Heart left ventricle (tissue), 16 donors: ENCODE measurements at places on chromosomes 7 and 10. TPM values are rescaled to one million over a fixed set of nuclear protein-coding genes. Genes with fewer than 3 reads are reported as not detected.

C10orf143 gene
- polyA plus RNA-seq = 3.7 TPM

KLF14 gene
- polyA plus RNA-seq = 0.15 TPM

NRAP gene
- 301 TPM for polyA plus RNA-seq

SEMA4G gene
- 0.88 TPM for polyA plus RNA-seq

GAD2 gene
- polyA plus RNA-seq = not detected

GRCh38 chr10:109126016-109126415 lies 797.3 kb downstream of the XPNPEP1 start:
- DNase-seq = no peak

- peak; percentile 74 for DNase-seq
Observed at GRCh38 chr10:103712898-103713498, 142.4 kb downstream of the SH3PXD2A start.

- no peak for DNase-seq
Observed at GRCh38 chr7:89681448-89681847, 472.8 kb upstream of the STEAP1 start.

DNA sequence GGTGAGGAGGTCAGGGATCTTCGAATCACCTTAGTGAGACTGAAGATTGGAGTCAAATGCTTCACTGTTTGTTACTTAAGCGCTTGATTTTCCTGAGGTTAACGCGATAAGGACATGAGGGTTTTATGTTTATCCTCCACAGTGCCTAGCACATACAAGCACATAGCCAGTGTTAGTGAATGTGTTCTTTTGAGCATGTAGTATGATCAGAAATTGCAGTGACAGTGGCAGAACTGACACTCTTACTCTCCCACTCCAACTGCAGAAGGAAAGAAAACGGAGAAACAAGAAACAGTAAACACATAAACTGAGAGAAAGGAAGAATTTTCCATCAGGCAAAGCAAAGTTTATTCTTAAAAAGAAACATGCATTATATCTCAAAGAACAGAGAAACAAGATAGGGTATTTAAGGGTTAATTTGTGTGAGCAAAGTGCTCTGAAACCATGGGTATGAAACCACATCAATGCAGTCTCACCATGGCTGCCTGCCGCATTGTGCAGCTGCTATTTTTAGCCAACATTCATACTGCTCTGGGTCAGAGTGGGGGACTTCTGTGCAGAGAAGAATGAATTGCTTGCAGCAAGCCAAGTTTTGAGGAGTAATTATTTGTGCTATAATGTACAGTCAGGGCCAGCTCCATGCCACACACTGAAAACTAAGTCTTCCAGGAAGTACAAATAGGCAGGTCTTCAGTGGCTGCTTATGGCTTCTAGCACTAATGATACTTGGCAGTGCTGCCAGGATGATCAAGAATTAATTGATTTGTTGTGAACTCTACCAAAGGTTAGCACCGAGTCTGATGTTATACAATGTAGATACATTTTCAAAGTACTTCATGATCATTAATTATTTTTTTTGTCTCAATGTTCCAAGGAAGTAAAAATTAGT lies 152.0 kb downstream of the MACC1 start:
- no peak for DNase-seq

GRCh38 chr10:35211390-35211789 lies 84.7 kb downstream of the CREM start:
- DNase-seq = no peak

- DNase-seq = no peak
Observed at GRCh38 chr7:29394321-29394720, 169.3 kb upstream of the PRR15 start.

DNA sequence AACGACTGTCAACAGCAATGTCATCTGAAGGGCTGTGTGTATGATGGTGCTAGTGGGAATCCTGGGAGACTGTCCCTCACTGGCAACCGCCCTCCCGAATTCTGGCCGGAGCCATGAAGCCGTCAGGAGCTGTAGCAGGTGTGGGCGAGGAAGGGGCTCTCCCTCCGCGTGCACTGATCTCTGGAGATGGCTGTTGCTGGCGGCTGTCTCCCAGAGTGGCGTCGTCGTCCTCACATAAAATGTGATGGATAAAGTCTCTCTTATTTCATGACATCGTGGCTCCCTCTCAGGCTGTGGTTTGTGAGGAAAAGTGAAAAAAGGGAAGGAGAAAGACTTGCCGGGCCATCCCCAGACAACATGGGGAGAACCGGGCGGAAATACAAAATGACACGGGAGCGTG lies 216.5 kb downstream of the DNAJB6 start:
- no peak for DNase-seq

DNA sequence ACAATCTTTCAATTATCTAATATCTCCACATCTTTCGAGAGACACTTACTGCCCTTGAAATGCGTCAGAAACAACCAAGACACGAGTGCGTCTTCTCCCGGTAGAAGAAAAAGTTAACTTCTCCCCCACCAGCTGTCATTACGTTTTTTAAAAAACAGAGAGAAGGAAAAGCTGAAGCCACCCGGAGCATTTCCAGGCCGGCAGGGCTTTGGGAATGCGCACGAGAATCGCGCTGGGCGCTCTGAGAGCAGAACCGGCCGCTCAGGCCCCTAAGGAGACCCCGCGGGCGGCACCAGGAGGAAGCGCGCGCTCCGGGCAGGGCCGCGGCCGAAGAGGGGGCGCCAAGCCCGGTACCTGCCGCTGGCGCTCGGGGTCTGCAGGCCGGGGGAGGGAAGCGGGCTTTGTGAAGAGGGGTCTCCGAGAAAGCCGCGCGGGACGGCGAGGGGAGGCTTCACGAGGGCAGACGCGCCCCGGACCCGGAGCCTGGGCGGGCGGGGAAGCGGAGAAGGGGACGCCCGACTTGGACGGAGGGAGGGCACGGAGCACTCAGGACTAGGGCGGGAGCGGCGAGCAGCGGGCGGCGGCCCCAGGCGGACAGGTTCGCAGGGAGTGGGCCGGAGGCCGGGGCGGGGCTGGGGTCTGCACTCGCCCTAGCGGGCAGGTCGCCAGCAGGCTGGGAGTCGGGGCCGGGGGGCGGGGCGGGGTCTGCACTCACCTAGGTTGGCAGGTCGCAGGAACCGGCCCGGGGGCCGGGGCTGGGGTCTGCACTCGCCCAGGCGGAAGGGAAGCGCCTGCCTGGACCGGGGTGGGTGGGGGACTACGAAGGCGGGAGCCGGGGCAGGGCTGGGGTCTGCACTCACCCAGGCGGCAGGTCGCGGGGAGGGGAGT lies 932 bp downstream of the ESYT2 start:
- DNase-seq = peak; percentile 61

- no peak for DNase-seq
Observed at GRCh38 chr7:105786520-105787470, 89.6 kb downstream of the ATXN7L1 start.

GRCh38 chr7:33900501-33900900 lies 4.8 kb upstream of the BMPER start:
- DNase-seq = no peak

- DNase-seq = no peak
Observed at GRCh38 chr10:77578583-77579227, 58.9 kb downstream of the KCNMA1 start.

DNA sequence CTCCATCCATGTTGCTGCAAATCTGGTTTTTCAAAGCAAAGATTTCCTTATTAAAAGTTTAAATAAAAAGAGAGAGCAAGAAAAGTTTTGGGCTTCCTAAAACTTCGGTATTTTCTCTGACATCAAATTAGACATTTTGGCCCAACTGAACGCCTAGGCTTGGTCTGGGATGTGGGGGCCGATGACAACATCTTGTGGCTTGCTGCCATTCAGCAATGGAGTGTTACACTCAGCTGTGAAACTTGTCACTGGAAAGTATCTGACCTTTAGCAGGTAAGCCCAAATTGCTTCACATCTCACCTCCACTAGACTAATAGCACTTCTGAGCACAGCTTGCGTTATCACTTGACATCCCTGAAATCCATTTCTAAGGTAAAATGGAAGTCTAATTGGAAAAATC lies 320.6 kb downstream of the GATA3 start:
- DNase-seq = no peak

DNA sequence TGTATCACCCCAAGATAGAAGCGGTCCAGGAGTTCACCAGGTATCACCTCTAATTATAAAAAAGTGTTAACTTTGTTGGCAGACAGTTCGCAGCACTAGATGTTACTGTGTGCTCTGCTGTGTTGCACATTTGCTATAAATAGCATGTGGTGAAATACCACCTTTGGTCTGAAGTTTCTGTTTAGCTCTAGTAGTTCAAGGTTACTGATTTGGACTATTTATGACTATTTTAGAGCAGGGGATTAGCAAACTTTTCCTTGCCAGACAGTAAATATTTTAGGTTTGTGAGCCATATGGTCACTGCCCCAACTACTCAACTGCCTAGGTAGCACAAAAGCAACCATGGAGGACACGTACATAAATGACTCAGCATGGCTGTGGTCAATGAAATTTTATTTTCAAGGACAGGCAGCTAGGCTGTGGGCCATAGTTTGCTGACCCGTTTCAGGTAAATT lies 16.5 kb downstream of the DENND10 start:
- DNase-seq = no peak

DNA sequence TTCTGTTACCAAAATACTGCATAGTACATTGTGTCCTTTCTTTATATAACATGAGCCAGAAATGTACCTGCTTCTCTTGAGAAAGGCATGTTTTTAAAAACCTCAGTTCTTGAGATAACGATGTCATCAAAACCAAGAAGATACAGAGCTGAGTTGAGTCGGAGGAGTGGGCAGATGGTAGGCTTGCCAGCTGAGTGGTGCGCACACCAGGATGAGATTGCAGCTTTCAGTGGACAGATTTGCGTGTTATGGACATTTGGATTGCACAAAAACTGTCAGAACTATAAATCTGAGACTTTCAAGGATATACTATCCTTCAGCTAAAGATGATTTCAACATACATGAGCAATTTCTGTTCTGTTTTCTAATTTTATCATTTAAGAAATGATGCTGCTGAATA lies 25.0 kb downstream of the PRKAR2B start:
- DNase-seq = no peak
